H7 (cell line): ENCODE measurements at places on chromosomes 16 and 17.

- no peak for DNase-seq
These were observed 35.0 kb upstream of the CLEC18B start for GRCh38 chr16:74456290-74456625.

DNA sequence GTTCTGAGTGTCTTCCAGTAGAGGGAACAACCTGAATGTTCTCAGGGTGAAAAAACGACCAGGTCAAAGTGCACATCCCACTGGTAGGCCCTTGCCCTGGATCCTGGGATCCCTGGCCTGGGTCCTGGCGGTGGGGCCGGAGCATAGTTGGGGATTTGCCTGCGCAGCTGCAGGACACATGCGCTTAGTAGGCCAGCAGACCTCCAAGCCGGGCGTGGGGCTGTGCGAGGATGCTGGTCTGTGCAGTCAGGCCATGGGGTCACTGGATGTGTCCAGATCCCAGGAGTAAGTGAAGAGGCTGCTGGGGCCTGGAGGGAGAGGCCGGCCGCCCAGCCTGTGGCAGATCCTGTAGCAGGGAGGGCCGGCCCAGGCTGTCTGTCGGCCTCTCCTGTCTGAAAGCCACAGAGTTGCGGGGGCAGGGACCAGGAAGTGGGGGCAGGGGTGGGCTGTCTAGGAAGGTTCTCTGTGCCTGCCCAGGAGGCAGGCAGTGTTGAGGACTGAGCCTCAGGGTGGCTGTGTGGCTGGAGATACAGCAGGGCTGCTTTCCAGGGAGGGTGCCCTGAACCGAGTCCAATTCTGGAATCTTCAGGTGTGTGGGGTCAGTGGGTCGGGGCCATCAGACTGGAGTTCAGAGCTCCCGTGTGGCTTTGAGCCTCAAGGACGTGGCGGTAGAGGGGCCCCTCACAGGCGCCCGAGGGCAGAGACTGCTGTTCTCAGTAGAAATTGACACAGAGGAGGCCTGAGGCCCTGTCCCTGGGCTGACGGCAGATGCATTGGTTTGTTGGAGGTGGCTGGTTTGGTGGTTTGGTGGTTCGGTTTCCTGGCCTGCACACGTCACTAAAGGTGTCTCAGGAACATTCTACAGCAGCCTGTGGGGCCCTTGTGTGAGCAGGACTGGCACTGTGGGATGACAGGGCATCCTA, 17.2 kb upstream of the NUDT16L1 start:
- DNase-seq = peak; percentile 81

DNA sequence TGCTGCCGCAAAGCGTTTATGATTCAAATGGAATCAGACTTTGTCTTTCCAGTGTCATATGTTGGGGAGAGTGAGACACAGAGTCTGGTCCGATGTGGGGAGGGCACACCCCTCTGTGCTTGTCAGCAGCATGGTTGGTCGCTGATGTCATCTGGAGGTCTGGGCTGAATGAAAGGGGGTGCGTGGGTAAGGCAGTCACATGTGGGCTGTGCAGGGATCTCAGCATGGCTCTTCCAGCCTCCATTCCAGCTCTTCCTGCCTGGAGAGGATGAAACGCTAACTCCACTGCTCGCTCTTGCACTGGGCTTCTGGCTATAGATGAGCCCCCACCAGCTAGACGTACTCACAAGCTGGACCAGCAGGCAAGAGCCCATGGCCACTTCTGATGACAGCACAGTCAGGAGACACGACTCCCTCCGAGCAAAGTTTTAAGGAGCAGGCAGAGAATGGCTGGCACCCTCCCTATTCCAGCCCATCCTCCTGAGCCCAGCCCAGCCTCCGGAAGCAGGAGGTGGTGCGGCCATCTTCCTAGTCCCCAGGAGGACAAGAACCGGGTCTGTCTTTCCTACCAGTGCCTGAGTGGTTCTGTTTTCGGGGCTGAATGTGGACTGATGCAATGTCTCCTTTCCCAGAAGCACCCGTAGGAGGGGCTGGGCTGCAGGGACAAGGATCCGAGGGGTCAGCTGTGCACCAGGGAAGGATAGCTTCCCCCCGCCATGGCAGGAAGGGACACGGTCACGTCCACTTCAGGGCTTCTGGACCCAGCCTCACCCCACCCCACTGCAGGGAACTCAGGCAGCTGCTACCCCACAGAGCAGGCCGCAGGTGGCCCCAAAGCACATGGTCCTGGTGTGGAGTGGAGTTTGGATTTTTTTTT, 41.5 kb upstream of the CBFA2T3 start:
- DNase-seq = no peak

GRCh38 chr16:800834-801511, 439 bp upstream of the GNG13 start:
- DNase-seq = peak; percentile 84
